Stimulated activated CD4-positive, alpha-beta T cell treated with anti-CD3 and anti-CD28 coated beads, Interleukin-15, amount 100 ng/mL, for 1 hour (primary cell): ENCODE measurements at places on chromosomes 7 and 10.

GRCh38 chr10:56318816-56319215 lies 42.2 kb downstream of the ZWINT start:
- DNase-seq, result no peak

DNA sequence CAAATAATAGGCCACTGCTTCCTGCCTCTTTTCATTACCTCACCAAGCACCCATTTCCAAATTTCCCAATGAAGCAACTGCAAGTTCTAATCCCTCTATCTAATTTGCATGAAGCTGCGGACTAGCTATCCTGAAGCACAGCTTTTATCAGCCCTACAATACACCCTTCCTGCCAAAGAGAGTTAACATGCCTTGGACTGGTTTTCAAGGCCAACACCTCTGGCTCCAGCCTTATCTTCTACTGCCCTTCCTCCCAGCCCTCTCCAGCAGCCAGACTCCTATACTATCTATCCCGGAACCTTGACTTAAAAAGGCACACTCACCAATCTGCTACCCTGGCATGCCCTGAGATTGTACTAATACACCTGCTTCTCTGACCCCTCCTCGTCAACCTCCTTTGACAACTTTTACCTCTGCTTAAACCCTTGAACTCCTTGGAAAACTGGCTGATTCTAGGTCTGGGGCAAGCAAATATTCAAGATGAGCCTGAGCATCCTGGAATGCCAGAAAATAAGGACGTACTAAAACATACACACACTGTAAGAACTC lies 73.4 kb downstream of the SGMS1 start:
- DNase-seq, result no peak

DNA sequence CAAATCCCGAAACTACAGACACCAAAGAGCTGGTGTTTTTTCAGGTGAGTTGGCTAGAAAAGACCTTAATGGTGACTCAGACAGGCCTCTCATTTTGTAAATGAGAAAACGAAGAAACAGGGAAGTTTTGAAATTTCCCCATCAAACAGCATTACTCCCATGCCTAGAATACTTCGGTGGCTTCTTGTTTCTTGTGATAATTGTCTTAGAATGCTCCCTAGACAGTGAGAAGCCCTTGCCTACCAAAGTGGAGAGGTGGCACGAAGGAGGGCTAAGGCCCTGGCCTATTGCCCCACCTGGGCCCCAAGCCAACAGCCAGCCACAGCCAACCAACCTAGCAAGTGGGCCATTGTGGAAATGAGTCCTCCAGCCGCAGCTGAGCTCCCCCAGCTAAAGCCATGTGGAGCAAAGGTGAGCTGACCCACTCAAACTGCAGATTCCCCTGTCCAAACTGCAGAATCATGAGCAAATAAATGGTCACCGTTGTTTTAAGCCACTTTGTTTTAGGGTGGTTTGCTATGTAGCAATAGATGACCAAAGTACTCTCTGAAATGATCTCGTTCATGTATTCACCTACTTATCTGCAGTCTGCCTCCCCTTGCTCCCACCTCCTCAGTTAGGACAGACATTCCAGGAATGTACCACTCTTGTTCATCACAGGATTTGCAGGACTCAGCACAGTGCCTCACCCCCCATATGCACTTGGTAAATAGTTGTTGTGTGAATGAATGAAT lies 97.7 kb upstream of the FGFR2 start:
- no peak for DNase-seq

GRCh38 chr7:131066635-131067034 lies 261.0 kb upstream of the MKLN1 start:
- no peak for DNase-seq

DNA sequence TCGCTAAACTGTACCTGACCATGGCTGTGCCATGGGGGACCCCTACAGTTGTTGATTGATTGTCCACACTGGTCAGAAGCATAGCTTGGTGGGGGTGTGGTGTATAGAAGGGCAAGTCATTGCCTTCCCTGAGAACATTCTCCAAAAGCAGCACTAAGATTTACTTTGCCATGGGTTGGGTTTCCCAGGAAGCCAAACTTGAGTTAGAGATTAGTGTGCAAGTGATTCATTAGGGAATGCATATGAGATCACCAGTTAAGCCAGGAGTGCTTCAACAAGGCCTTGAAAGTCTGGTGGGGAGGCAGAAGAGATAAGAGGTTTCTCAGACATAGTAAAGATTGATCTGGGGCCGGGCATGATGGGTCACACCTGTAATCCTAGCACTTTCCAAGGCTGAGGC lies 21.4 kb upstream of the TPST1 start:
- DNase-seq, result no peak

DNA sequence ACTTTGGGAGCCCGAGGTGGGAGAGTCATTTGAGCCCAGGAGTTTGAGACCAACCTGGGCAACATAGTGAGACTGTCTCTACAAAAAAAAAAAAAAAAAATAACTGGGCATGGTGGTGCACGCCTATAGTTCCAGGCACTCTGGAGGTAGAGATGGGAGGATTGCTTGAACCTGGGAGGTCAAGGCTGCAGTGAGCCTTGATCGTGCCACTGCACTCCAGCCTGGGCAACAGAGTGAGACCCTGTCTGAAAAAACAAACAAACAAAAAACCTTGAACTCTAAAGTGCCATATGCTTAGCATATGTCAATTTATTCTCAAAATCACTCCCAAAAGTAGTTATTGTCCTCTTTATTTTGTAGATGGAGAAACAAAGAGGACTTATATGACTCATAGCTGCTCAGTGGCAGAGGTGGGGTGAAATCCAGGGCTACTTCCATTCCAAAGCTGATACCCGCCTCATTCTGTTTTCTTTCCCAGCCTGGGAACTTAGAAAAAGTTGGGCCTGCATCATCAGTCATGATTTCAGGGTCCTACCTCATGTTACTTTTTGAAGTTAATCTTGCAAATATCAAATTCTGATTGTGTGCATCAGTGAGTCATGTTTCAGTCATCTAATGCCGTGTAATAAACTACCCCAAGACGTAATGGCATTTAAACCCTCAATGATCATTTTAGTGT lies 13.3 kb downstream of the DHTKD1 start:
- no peak for DNase-seq

GRCh38 chr10:104109908-104110662 lies 11.9 kb upstream of the SFR1 start:
- DNase-seq, result no peak

- DNase-seq, result no peak
Measured at GRCh38 chr7:46848311-46848710, 733.6 kb downstream of the TNS3 start.

DNA sequence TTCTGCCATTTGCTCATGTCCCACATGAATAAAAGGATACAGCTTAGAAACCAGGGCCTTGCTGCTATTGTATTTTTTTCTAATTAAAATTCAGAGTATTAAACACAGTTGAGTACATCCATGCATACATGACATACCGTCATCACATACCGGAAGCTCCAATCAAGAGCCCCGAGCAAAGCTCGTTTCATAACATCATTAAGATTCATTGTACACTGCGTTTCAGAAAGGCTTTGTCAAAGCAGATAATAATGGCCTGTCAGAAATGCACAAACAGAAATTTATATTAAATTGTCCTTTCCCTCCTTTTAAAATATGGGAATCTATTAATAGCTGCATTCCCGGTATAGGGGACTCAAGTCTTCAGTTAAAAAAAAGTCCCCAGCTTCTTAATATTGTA lies 103.4 kb downstream of the PRTFDC1 start:
- no peak for DNase-seq

- no peak for DNase-seq
Measured at GRCh38 chr10:132293813-132294520, 13.8 kb downstream of the STK32C start.

DNA sequence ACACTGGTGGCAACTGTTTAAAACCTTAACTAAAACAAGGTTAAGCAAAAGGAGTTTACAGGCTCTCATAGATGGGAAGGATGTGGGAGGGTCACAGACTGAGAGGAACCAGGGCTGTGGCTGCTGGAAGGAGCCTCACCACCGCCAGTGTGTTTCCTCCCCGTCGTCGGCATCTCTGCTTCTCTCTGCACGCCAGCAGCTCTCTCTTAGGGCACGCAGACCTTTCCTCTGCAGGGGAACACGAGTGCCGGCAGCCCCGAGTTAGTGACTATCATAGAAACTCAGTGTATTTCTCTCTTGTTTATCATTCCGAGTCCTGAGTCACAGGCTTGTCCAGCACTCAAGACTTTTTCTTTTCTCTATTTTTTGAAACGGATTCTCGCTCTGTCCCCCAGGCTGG lies 8.1 kb upstream of the SH2D4B start:
- DNase-seq, result no peak

- DNase-seq, result no peak
Measured at GRCh38 chr7:54591404-54592386, 49.5 kb downstream of the VSTM2A start.

DNA sequence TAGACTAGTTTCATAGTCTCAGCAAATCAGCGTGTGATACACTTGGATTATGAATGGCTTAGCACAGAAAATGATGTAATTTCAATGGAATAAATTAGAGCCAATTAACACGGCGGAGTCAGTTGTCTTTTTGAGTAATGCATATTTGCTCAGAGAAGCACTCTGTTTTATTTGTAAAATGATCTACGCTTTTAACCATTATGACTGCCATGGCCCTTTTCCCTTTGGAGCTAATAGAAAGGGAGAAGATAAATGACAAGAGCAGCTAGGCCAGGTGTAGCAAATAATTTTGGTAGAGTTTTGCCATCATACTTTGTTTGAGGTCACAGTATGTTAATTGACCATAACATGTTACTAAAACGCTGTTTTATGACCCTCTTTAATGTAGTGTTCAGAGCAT lies 86.8 kb downstream of the GPR158 start:
- DNase-seq, result no peak

- no peak for DNase-seq
Measured at GRCh38 chr10:118943253-118943652, 86.3 kb upstream of the NANOS1 start.

DNA sequence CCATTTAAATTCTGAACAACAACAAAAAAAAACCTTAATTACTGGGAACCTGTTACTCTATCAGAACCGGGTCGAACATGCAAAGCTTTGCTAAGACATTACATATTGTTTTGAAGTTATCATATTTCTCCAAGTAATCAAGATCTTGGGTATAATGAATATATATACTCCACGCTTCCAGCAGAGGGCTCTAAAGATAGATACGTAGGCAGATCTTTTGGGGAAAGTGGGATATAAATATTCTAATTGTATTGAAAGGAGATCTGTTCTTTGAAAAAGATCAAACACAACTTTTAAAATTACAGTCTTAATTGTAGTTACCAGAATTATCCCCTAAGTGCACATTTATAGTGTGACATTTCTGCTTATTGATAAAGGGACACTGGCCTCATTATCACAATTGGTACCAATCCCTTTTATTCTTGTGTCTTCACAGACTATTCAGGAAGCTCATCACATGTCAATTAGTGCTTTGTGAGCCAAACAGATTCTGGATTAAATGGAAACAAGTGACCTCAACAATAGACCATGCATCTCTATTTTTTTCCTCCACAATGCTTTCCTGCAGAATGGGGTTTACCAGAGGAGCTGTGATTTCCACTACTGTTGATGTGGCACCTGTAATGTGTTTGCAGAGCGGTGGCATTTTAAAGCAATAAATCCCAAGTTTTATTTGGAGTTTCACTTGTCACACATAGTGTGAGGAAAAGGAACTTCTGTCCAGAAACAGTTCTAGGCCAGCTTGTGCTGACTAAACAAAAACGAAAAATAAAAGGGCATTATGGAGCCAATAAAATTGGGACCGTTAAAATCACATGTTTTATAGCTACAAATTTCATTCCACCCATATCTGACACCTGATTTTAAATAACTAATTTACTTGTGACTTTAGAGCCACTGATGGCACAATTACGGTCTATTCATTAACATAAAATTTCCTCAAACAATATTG lies 122.4 kb downstream of the CTTNBP2 start:
- no peak for DNase-seq

- no peak for DNase-seq
Measured at GRCh38 chr7:102721-103120, 89.7 kb upstream of the FAM20C start.
